ENCODE measurements at places on chromosomes 6 and 20.

- DNase-seq = no peak
Observed at GRCh38 chr20:63006540-63007359, at the start of gene BHLHE23. TSS of gene BHLHE23 (minus strand) at chr20:63006964. CDS start at chr20:63006774, 190 bp downstream.

GRCh38 chr6:151651639-151652038, 155.8 kb upstream of the ESR1 start:
- no peak for DNase-seq

DNA sequence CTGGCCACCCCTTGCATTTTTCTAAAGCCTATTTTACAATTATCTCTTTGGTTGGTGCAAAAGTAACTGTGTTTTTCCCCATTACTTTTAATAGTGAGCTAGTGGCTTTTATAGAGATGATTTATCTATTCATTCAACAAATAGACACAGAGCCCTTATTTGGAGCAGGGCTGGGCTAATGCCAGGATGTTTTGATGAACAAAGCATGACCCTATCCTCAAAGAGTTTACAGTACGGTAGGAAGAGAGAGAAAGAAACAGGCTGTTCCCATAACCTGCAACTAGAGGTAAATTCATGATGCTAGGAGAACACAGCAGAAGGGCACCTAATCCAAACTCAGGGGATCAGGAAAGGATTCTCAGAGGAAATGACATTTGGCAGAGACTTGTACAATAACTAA, 37.3 kb upstream of the UST start:
- peak; percentile 69 for DNase-seq

DNA sequence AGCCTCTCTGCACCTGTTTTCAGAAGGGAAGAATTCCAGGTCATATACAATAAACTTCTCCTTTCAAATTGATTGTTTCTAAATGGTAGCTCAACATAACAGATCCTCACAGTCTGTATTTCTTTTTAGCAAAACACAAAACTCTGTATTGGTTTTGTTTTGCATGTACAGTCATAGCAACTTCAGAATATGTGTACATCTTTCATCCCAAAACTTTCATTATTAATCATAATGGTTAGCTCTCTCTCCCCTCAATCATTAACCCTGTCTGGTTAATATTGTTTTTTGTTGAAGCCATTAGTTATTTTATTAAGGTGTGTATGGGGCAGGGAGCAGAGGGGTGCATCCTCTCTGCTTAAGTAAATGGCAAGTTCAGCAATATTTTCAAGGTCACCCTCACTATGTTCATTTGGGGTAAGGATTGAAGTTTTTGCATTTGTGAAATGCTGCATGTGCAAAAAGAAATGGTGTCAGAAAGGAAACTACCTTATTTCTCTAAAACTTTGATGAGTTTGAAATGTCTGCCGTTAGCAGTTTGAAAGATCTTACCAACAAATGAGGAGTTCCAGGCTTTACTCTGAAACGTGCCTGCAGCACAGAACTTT, 136.8 kb upstream of the BTBD3 start:
- no peak for DNase-seq

DNA sequence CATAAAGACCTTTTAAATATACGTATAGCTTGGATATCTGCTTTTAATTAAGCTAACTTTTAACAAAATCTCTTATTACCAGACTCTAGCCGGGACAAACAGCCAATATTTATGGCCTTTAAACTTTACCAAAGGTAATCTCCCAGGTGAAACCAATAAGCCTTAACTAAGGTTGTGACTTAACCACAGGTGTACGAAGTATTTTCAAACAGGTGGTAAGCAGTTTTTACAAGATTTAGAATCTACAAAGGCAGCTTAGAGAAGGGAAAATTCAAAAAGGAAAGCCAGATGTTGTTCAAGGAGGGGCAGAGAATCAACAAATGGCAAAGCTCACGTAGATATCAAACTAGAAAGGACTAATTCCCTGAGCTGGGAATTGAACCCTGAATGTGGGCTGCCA, 15.8 kb downstream of the WFDC2 start:
- no peak for DNase-seq

DNA sequence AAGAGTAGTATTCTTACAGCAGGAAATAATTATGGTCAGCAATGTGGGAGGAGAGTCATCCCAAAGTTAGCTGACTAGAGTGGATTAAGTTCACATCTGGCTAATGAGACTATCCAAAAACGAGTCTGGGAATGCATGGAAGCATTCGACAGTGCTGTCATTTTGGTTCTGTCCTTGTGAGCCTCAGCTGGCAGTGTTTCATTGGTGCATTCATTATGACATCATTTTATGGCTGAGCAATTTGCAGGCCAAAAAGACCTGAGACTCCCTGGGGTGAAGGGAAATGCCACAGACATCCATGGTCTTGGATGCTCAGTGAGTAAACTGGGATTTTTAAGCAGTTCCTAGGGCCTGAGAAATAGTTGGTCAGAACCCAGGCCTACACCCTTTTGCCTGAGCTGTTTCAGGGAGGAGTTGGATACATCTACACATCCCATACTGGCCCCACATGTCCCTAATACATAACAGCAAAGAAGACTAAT, 196.4 kb upstream of the CCN2 start:
- DNase-seq = peak; percentile 100

- DNase-seq = no peak
Observed at GRCh38 chr6:142174703-142175102, 27.6 kb downstream of the VTA1 start.

GRCh38 chr6:137799950-137800568, 67.0 kb upstream of the TNFAIP3 start:
- peak; percentile 65 for DNase-seq

DNA sequence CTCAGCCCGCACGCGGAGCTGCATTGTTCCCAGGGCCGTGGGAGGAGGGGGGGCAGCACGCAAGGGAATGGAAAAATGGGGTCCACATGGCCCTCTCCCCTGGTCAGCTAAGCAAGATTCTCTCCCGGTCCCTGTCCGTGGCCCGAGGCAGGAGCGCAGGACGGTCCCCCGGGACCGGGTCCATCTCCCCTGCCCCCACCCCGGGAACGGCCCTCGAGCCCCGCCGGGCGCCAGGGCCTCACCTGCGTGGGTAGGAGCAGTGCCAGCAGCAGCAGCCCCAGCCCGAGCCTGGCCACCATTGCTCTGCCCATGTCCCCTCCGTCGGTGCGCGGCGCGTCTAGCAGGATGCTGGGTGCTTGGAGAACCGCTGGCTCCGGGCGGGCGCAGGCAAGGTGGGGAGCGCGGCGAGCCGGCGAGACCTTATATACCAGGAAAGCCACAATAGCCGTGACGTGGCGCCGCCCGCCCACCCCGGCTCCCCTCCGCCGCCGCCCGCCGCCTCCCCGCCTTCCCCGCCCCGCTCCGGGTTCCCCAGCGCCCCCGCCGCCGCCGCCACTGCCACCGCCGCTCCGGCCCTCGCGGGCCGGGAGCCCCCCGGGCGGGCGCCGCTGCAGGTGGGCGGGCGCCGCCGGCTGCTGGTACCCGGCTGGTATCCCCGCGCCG, at the start of gene CD24:
Gene CD24, minus strand, starts transcription at position 394 of the 663 bp plus-strand sequence. Its CDS starts 83 bp downstream, at position 311.
- DNase-seq = no peak

GRCh38 chr6:109891924-109892323, 86.2 kb upstream of the GPR6 start:
- no peak for DNase-seq

DNA sequence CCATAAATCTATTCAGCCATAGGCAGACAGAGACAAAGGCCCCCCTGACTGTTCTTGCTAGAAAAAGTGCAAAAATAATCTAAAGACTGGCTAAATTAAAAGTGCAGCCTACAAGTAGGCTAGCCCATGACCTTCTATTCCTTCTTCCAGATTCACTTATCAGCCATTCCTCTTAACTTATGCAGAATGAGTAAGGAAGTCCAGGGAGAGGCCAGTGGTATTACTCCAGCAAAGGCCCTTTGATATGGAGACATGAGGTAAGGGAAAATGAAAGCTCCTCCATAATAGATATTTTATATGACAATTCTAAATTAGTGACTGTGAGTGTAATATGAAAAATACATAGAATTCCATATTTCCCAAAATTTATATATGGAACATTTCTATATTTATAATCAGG, 199.4 kb downstream of the TBC1D32 start:
- DNase-seq = no peak

GRCh38 chr6:148211777-148212324, 130.8 kb upstream of the SASH1 start:
- DNase-seq = no peak

DNA sequence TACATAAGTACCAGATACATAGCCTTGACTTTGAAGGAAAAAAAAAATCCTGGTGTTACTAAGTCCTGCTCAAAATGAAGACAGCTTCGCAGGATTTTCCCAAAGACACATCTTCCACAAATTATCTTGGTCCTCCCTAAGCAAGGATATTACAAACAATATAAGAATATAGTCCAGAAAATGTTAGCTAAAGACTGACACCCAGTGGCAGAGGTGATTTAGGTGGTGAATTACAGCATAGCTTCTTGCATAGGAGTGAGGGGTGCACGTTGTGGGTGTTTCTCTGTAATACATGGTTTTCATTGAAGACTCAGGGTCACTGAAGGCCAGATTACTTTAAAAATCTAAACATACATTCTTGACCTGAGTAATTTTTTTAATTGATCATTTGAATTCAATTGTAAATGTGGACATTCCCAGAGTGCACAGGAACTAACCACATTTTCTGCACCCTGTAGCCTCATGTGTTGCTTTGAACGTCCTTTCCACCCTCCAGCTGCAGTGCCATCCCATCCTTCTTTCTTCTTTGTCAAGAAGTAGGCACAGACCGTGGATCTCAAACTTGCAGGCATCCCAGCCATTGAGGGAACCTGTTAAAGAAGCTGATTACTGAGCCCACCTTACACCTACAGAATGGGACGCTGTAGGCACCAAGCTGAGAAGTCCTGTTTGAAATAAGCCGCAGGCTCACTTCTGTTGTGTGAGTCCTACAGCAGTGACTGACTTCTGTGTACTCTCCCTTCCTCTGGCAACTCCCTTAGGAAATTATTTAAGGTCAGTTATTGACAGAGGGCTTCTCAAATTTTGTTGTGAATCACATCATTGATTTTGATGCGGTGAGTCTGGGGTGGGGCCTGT, 102.6 kb downstream of the PERP start:
- peak; percentile 46 for DNase-seq

- no peak for DNase-seq
Observed at GRCh38 chr6:107330168-107330567, 129.2 kb downstream of the PDSS2 start.

- peak; percentile 95 for DNase-seq
Observed at GRCh38 chr20:34558320-34559218, at the start of gene MAP1LC3A. TSS of gene MAP1LC3A (plus strand) at chr20:34558718. CDS start at chr20:34558869, 151 bp downstream.

DNA sequence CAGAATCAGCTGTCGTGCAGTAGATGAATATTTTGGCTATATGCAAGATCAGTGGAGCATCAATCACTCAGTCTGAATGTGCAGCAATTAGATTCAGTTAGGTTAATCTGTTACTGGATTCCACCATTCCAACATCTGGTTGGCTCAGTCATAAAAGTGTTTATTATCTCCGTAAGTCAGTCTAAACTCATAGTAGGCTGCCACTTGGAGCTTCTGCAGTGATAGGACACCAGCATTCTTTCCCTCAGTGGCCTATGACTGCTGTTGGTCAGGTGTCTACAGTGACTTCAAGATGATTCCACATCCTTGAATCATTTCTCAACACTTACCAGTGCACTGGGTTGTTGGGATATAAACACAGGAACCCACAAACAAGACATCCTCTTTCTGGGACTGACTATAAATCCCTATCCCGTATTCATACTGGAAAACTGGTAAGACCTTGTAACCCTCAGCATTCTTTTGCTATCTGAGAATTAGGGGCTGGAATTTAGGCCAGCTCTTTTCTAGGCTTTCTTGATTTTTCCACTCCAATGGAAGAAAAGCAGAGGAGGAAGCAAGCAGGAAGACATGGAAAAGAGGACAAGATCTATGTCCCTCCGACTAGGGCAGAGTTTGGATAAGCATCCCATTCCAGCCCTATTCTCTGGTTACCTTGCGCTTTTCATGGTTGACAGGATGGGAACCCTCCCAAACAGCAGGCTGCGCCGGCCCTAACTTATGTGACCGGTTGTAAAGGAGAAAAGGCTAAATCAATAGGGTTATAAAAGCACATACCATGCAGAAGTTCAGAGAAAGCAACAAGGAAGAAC, 919.6 kb downstream of the KIF16B start:
- DNase-seq = peak; percentile 62

GRCh38 chr20:43460830-43461200, 3.1 kb downstream of the SRSF6 start:
- DNase-seq = no peak

DNA sequence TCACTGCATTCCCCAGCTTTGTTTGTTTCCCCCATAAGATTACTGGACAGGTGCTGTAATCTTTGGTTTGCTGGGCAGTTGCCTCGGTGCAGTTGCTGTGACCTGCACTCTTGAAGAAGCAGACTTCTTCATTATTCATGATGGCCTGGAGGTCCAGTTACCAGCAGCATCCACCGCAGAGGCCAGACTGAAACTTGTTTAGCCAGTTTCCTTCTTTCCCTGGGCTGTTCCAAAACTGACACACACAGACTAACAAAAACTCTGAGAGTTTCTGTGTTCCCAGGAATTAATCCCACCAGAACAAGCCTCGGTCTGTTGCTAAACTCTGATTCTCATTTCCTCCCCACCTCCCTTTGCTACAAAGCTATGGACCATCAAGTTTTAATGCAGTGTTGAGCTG, 144.1 kb downstream of the QRSL1 start:
- no peak for DNase-seq
